ENCODE measurements at places on chromosomes 5 and 9. TPM values are rescaled to one million over a fixed set of nuclear protein-coding genes. Genes with fewer than 3 reads are reported as not detected.

DNA sequence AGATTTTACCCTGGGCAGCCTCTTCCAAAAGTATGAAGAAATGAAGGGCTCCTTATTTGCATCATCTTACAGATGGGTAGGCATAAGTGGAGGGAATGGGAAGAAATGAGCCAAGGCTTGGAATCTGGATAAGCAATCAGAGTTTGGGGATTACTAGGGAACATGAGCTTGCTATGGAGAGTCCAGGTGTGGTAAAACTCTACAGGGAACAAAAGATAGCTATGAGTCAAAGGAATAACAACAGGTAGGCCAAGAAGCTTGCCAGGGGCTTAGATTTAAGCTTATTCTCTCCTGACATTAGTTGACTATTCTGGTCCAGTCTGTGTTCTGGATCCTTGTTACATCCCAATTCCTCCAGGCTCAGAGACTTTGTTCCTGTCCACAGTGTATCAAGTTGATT is 16.4 kb downstream of the RFK start:
- DNase-seq, result no peak

Gene ADAMTS13
- total RNA-seq, result 0.06 TPM

DNA sequence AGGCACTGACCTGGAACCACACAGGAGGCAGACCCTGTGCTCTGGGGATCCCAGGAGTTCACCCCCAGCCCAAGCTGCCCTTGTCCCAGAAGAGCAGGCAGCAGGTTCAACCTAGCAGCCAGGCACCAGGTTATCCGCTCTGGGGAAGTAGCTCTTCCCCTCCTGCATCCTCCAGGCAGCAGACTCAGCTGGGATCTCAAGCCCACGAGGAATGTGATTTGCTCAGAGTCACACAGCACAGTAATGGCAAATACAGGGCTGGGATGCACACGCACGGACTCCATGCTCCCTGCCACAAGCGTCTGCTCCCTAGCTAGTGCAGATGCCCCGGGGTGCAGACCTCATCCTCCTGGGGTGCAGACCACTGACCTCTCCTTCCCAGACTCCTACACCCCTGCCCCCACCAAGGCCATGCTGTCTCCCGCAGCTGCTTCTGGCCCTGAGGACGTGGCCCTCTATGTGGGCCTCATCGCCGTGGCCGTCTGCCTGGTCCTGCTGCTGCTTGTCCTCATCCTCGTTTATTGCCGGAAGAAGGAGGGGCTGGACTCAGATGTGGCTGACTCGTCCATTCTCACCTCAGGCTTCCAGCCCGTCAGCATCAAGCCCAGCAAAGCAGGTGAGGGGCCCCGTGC is 25.5 kb downstream of the HK3 start:
- no peak for DNase-seq

Gene HTR1A
- not detected for total RNA-seq

GRCh38 chr9:136306211-136307208 is 2.6 kb upstream of the CCDC187 start:
- DNase-seq, result no peak

- DNase-seq, result no peak
These were observed 499.5 kb downstream of the ENC1 start for GRCh38 chr5:74141053-74141452.

Gene SLC25A2
- total RNA-seq, result not detected

DNA sequence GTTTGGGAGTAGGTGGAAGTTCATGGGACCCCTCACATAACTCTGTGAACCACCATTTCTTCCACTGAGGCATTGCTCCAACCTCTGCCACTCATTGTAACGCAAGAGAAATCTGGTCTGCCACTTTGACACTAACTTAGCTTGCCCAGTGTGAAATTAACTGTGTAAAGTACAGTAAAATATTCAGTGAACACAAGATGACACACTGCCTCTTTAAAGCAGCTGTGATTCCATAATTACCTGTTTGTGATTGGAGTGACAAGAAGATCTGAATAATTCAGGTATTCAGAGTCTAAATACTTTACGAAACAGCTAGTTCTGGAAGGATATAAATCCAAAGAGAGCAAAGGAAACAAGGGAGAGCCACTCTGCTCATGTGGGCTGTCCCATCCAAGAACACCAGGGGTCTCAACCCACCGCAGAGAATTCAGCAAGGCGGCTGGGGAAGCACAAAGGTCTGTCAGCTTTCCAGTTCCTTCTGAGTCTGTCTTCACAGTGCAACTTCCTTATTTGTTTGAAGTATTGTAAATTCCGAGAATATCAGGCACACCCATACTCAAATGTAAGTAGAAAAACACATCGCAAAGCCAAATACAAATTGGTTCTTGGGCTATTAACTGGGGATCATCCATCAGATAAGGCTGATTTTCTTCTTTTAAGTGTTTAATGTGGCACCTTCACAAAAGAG is 86.9 kb downstream of the GNAQ start:
- DNase-seq, result no peak

DNA sequence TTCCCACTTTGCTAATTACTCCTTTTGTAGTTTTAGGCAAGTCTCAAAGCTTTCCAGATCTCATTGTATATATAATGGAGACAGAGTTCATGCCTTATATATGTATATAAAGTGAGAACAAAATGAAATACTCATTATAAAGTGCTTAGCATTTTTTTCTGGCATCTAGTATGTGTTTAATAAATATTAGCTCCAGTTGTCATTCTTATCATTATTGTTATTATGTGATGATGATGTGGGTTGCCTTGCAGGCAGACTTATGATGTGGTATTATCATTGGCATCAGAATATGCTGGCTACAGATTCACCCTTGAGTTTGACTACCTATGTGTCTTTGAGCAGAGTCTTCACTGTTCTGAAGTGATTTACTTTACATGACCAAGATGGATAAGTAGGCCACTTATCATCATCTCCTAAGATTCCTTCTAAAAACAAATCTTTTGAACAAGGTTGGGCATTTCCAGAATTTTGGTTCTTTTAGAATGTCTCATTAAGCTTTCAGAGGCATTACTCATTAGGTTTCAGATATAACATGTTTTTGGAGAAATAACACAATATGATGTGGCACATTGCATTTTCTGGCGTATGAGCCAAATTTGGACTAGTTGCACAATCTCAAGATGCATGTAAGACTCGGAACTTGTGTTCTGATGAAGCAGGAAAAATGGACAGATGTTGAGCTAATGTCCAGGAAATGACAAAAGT is 145.6 kb upstream of the TNC start:
- no peak for DNase-seq

- DNase-seq, result no peak
These were observed 9.5 kb downstream of the AQP3 start for GRCh38 chr9:33437898-33438297.

All from H4 (cell line).